Prostate gland (tissue), 2 donors: ENCODE measurements at places on chromosomes 4 and X.

DNA sequence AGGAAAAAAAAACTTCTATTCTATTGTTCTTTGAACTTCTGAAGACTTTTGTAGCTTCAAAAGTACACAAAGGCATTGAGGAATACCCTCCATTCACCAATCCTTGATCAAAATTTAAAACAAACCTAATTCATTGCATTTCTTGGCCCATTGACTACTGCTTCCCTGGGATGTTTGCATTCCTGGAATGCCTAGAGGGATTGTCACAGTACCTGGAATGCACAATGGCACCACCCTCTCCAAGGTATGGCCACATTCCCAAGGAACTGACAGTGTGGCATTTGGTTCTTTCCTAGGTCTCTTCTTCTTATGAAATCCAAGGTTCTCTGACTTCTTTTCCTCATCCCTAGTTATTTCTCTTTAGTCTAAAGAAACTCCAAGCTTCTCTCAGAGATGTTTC, 600.7 kb downstream of the CCSER1 start:
- no peak for DNase-seq

DNA sequence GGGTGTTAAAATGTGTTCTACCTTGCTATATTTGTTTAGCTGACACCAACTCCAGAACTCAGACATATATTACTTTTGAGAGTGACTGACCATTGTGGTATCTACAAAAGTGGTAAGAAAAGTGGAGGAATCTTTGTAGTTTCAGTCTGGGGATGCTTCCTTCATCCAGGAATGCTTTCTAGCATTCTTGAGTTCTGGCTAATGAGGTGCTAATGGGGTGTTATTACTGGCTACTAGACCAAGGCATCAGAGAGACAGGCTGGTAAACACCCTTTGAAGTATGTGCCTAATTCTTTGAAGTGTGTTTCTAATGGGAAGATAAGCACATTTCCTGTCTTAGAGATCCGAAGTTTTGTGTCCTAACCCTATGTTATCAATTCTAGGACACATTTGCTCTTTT, 310.4 kb downstream of the SPRY1 start:
- no peak for DNase-seq

DNA sequence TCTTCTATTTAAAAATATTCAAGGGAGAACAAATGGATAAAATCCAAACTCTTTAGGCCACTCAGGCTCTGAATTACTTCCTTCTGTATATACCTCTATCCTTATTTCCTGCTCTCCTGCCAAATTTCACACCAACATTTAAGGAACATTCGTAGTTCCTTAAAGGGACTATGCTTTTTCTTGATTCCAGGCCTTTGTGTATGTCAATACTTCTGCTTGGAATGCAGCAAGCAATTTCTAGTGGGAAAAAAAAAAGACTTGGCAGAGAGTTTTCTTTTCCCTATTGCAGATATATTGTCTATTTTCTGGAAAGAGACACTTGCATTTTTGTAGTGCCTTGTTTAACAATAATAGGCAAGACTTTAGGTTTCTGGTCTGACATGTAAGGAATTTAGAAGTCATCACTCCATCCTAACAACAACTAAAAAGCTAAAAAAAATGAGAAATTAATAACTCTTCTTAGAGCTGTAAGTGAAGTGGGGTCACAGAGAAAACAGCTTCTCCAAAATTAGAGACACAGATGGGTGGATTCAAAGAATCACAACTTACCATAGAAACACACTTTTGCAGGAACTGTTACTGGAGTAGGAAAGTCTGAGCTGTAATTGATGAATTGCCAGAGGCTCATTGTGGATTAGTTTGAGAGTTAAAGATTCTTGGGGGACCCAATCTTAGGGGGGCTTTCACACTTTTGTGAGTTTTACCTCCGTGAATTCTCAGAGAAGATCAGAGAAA, 2.1 kb upstream of the ADH5 start:
- no peak for DNase-seq

GRCh38 chrX:71533516-71533850, 579 bp downstream of the OGT start:
- DNase-seq, result no peak

GRCh38 chr4:47278631-47279030, 184.9 kb downstream of the COMMD8 start:
- DNase-seq, result no peak

GRCh38 chr4:141328560-141329173, 108.0 kb downstream of the ZNF330 start:
- DNase-seq, result no peak

GRCh38 chr4:100095729-100096595, 94.3 kb downstream of the DDIT4L start:
- peak; percentile 48 for DNase-seq

DNA sequence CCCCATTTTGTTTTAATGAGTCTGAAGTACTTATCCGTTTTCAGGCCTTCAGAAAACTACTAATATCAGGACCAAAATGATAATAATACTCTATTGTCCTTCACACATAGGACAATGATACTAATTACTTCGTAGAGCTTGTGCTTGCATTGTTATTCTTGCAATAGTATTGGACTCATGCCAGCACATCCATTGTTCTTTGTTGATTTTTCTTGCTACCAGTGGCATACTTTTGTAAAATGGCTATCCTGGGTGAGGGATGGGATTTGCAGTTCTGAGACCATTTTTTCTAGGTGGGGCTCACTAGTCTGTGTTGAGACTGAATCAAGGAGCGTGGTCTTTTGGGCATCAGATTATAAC, 195.3 kb downstream of the MAML3 start:
- DNase-seq, result no peak

DNA sequence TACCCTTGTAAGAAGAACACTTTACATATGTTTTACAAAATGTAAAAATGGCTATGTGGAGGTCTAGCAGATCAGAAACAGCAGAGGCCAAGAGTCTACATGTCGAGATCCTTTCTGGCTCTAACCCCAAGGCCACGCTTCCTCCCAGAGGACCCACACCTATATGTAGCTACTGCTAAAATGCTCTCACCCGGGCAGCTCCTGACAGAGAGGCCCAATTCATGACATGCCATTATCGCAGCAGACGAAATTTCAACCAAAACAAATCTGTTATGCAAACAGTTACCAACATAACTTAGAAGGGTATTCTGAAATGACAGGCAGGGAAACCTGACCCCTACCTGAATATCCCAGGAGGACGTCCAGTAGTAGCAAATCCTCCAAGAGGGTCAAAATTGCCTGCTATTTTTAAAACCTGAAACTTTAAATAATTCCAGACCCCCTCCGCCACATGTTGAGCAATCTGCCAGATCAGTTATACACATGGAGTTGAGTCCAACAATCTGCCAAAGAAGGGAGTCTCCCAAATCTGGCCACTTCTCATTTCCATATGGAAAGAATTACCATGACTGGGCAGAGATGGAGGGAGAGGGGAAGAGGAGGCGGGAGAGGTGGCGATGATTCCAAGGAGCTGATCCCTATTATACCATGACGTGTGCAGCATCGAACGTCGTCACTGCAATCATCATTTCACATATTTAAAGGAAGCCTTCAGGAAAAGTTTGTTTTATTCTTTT, 192.9 kb upstream of the TBL1X start:
- no peak for DNase-seq

- no peak for DNase-seq
Measured at GRCh38 chr4:106767991-106768390, 268.1 kb downstream of the DKK2 start.

DNA sequence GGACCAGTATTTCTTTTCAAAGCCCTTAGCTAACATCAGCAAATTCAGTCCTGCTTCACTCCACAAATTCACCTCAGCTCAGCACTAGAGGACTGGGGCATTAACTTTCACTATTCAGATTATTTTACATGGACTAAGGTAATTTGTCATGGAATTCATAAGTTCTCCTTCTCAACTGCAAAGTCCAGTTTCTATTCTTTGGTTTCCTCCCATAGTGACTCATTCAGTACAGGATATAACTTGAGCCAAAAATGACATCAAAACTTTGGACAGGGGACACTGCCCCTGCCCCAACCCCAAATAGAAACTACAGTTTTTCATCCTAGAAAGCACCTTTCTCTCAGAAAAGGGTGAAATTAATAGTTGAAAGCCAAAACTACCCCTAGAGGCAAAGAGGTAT, 52.7 kb downstream of the COX7B2 start:
- no peak for DNase-seq

- DNase-seq, result peak; percentile 28
Measured at GRCh38 chr4:77433418-77433733, 172.2 kb upstream of the CXCL13 start.

DNA sequence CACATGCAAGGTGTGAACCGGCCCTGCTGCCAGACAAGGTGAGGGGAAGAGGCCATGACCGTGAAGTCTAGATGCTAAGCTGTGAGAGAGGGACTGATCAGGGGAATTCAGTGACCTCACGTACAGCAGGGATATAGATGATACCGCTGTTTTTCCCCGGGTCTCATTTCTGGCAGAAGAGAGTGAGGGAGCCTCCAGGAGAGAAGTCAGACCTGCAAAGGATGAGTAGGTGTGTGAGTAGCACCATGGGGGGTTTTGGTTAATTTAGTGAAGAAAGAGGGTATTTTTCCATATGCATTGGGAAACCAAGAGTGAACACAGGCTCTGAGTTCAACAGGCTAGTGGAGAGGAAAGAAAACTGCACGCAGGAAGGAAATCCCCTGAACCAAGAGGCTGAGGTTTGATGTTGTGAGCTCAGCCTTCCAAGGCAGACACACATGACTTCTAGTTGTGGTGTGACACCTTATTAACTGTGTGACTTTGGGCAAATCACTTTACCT, 127.6 kb upstream of the GATB start:
- DNase-seq, result no peak

- DNase-seq, result no peak
Measured at GRCh38 chr4:182913621-182914020, 3.6 kb downstream of the DCTD start.

DNA sequence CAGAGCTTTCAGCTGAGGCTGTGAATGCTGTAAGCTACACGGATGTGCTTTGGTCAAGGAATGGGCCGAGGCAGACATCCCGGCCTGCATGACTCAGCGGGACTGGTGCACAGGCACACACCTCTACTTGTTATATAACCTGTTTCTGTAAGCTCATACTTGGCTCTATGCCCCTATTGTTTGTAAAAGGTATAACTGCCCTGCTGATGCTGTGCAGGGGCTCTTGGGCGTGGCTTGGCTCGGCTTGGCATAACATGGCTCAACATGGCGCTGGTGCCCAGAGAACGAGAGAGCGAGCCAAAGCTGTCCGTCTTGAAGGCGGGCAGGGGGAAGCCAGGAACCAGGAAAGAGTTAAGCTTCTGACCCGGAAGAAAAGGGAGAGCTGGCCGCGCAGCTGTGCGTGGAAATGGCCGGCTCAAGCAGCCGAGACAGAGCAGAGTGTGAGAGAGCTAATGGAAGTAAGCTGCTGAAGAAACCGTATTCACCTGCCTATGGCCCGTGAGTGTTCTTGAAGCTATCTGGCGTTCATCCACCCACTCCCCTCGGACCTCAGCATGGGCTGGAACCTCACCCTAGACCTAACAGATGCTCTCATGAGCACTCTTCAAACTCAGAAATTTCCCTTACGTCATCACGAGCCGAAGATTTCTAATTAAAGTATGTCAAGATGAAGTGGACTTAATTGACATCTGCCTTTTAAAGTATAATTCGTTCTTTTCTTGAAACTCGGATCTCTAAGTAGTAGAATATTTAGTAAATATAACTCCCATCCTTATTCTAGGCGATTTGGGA, 286.3 kb upstream of the AGA start:
- no peak for DNase-seq

DNA sequence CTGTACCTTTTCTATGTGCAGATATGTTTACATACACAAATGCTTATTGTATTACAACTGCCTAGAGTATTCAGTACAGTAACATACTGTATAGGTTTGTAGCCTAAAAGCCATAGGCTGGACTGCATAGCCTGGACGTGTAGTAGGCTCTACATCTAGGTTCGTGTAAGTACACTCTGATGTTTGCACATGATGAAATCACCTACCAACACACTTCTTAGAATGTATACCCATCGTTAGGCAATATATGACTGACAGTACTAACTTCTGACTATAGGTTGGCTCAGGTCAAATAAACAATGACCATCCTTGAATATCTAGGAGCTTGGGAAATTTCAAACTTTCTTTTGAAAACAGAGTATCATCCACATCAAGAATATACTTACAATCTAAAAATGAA, 139.0 kb downstream of the CORIN start:
- no peak for DNase-seq

DNA sequence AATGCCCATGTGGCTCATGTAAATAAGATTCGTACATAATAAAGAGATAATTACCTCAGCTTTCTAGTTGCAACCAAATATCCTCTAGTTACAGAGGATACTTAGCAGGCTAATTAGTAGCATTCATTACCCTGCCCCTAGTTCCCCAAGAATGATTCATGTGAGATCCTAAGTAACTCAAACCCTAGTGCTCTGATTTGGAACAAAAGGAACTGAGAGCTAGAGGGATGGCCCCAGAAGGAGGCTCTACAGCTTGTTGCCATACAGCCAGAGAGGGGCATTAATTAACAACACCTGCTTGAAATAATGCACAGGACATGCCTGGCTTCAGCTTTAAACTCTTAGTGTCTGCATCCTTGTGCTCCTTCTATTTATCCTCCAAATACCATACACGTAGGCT, 32.6 kb upstream of the CBR4 start:
- no peak for DNase-seq

GRCh38 chr4:15683143-15683495, 1.5 kb downstream of the FAM200B start:
- no peak for DNase-seq

- no peak for DNase-seq
Measured at GRCh38 chr4:152278505-152279233, 257.2 kb downstream of the FBXW7 start.

DNA sequence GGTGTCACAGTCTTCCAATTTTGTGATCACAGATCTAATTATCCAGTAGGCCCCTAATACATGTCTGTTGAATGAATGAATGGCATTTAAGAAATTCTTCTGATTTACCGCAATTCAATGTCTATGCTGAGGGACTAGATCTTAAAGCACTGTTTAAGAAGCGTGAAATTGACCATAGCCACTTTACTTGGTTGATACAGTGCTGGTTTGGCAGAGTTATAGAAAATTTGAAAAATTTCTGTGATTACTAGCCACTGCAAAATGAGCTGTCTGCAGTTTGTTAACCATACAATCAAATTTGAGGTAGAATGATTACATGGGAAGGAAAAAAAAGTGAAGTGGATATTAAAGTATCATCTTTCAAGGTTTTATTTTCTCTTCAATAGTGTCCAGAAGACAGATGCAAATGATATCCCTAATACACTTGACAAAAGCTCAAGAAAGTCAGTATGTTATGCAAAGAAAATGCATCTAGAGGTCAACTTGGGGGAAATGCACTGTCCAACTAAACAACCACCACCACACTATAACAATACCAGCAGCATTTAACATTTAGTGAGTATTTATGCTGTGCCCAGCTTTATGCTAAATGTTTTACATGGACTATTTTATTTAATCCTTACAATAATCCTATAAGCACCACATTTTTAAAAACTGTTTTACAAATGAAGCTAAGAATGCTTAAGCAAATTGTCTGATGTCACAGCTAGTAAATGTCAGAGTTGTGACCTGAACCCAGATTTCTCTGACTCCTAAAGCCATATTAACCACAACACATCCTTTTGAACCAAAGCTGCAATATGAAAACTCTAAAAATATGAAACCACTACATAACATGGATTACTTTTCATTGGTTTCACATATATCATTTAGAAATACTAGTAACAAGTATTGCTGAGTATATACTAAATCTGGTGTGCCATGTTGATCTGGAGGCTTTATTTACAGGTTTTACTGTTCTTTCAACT, 217.9 kb upstream of the MAB21L2 start:
- DNase-seq, result no peak

- no peak for DNase-seq
Measured at GRCh38 chr4:78244705-78245485, 187.8 kb downstream of the FRAS1 start.

- DNase-seq, result no peak
Measured at GRCh38 chrX:84748965-84749656, 246.9 kb upstream of the HDX start.
